ENCODE measurements at places on chromosomes 7 and 10.

GRCh38 chr10:132100556-132101349, 35.0 kb downstream of the JAKMIP3 start:
- DNase-seq, result no peak

- peak; percentile 90 for DNase-seq
These were observed 615 bp downstream of the ARHGAP12 start for GRCh38 chr10:31927884-31928548.

DNA sequence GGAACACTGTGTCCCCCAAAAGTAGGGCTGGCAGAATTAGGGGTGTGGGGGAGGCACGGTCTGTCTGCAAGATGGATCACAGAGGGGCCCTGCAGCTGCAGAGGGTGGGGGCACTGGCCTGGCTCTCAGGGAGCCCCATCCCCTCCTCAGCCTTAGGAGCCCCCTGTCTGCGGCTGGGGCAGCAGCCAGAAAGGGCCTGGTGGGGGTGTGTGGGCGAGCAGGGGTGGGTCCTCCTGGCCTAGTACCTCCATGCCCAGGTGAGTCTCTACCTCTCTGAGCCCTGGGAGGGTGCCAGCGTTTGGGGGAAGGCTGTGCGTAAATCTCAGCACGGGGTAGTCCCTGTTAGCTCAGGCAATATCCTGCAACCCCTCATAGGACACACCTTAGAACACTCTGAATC, 280.5 kb upstream of the PPP2R2D start:
- DNase-seq, result no peak

GRCh38 chr7:152108359-152108758, 82.9 kb downstream of the GALNT11 start:
- peak; percentile 42 for DNase-seq

DNA sequence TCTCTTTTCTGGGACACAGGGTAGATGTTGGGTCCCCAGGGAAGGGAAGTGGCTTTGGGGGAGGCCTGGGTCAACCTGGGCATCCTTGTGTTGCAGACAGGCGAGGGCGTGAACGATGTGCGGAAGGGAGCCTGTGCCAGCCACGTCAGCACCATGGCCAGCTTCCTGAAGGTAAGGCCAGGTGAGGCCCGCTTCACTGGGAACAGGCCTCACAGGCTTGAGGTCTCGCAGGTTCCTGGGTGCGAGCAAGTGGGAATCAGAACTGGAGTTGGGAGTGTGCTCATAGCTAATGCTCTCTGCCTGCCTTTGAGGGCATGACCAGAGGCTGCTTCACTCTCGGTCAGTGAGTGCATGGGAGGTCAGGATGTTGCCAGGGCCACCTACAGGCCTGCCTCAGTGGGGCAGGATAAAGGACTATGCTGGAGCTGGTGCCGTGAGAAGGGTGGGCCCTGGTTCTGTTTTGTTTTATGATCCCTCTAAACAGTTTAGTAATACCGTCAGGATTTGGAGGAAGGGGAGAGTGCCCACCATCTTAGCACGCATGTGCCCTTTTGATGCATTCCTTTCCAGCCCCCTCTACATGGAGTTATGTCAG, 8.4 kb downstream of the DBNL start:
- DNase-seq, result no peak

GRCh38 chr7:116671111-116671510, 885 bp upstream of the MET start:
- DNase-seq, result no peak

- peak; percentile 40 for DNase-seq
These were observed 5.3 kb upstream of the CUZD1 start for GRCh38 chr10:122850705-122851640.

GRCh38 chr7:158001621-158002320, 585.9 kb downstream of the PTPRN2 start:
- DNase-seq, result no peak

DNA sequence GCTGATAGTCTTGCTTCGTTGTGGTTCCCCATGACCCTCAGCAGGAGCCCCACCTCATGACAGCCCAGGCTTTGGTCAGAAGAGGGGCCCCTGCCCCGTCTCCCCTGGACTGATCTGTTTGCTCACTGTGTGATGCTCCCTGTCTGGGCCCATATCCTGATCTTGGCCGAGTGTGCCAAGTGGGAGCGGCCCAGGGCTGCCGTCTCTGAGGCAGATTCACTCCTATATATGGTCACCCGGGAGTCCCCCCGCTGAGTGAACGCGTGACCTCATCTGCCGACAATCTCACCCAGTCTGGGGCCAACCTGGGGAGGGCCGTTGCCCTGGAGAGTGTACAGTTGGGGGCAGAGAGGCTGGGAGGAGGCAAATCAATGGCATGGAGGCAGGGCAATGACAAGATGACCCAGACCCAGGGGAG, 34.5 kb downstream of the PPIF start:
- DNase-seq, result peak; percentile 80

DNA sequence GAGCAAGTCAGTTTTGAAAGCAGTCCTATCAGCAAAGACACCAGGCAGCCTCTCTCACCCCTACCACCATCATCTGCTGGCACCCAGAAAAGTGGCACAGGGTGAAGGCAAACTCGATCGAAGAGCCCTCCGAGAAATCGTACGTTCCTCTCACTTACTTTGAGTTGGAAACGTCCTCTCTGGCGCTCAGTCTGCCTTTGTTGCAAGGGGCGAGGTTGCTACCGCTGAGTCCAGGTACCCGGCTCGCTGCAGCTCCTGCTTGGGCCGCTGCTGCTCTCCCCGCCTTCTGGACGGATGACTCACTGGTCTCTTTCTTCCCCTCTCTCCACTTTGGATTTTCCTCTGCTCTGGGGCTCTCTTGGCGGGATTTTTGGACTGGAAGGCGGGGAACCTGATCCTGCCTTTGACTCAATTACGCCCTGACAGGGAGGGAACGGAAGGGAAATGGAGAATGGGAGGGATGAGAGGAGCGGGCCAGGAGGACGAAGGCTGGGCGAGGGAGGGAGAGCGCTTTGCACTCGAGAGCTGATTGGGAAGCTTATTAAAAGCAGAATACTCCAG, at the start of gene PTN:
Gene PTN, minus strand, starts transcription at position 453 of the 561 bp plus-strand sequence. CDS start 88,760 bp downstream, outside the sequence.
- peak; percentile 90 for DNase-seq

DNA sequence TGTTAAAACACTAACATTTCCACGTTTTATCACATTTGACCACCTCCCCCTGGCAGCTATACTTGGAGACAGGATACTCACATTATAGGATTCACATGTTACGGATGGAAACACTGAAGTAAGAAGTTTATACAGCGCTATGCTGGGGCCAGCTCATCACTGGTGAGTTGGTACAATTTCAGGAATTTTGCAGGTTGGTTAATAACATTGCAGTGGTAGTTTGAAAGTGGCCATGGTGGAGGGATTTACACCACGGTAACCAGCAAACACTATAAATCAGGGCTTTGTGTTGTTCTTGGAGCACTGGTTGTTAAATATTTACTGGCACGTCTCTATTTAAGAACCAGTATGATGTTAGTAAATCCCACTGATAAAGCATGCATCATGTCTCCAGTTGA, 174.0 kb downstream of the GFRA1 start:
- no peak for DNase-seq

DNA sequence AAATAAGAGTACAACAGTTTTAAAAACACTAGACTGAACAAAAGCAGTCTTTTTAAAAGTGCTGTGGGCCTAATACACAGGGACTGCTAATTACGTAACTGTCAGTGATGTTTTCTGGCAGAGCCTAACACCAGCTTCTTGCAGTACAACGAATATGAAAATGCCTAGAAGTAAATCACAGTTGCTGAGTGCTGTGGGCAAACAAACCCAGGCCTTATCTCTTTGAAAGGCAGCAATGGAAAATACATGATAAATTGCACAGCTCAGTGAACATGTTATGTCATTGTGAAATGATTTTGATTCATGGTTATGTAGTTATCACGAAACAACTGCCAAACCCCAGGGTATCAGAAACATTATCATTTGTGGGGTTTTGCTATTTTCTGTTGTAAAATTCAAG, 428.4 kb downstream of the GFRA1 start:
- DNase-seq, result no peak

- no peak for DNase-seq
These were observed 40.0 kb upstream of the EIF4H start for GRCh38 chr7:74134117-74134620.

DNA sequence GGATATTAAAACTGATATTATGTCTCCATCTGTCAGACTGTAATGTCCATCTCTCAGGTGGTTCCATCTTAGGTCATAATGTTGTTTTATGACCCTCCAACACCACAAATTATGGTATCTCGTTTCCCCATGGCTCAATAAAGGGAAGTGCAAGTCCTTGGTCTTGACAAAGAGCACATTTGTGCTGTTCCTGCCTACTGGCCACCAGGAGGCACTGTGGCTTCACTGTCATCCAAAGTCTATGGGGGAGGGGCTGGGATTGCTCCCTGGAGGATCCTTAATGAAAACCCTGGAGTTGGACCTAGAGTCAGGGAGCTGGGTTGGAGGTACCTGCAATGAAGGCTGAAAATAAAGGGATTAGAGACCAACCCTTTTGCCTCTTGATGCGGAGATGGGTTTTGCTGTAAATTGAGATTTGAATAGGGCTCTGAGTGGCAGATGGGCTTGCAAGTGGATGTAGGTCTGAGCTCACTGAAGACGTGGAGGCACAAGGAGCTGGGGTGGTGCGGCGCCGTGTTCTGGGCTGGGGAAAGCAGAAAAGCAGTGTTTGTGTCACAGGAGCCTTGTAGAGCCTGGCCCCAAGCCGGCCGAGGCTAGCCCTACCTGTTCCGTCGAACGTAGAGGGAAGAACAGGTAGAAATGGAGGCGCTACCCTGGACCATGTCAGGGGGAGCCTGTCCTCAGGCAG, 180.5 kb upstream of the PRSS58 start:
- DNase-seq, result peak; percentile 87

GRCh38 chr10:114094795-114095194, 51.1 kb downstream of the ADRB1 start:
- DNase-seq, result no peak

DNA sequence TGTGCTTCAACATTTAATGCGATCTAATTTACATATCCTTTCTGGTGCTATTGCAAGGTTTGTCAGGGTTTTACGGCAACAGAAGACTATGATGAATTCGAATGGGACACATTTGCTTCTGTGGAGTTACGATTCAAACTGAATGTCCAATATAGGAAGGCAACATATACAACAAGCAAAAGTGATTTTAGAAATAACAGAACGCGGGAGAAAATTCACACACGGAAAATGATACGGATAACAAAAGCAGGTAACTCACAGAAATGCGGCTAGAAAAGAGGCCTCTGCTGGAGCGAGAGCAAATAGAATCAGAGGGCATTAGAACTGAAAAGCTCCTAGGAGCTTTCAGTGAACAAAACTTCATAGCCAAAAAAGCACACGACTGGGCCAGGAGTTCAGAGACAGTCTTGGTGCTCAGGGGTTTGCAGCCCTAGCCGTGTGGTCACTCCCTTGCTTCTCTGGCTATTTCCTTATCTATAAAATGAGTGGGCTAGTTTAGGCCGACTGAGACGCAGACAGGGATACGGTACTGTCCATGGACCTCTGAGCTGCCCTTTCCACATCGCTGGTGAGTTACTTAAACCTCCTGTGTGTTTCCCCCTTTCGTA, 557 bp upstream of the TAX1BP1 start:
- no peak for DNase-seq

DNA sequence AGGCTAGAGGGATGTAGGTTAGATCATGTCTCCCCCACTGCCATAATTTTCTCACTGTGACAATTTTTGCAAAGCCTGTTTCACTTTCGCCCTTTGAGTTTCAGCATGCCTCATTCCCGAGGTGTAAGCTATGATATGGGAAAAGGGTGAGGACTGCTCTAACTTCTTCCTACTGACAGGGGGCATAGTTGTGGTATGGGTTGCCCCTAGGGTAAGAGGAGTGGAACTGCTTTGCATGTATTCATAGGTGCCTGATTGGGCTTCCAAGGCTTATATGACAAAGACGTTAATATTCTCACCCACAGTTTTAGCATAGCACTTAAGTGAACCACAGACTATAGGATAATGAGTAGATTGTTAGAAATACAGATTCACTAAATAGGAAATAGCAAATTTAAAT, 148.7 kb downstream of the BBS9 start:
- peak; percentile 16 for DNase-seq

DNA sequence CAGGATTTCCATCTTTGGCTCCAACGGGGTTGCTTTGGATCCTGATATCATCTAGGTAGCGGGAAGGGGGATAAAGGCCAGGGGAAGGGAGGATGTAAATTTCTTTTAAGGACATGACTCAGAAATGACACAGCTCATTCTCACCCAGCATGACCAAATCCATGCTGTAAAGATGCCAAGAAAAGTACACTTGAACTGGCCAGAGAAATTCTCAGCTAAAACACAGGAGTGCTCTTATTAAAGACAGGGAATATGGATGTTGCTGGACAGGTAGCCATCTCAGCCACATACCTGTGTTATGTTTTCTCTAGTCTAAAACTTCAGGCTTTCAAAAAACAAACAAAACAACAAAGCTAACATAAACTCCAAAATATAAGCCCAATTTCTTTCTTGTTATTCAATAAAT, 68.3 kb downstream of the NAMPT start:
- DNase-seq, result peak; percentile 62

- DNase-seq, result peak; percentile 99
These were observed 4.4 kb upstream of the ABHD11 start for GRCh38 chr7:73742753-73743641.

- DNase-seq, result peak; percentile 79
These were observed 16.2 kb upstream of the ZFAND2A start for GRCh38 chr7:1175967-1176851.

GRCh38 chr7:155517969-155518368, 28.4 kb downstream of the CNPY1 start:
- no peak for DNase-seq

DNA sequence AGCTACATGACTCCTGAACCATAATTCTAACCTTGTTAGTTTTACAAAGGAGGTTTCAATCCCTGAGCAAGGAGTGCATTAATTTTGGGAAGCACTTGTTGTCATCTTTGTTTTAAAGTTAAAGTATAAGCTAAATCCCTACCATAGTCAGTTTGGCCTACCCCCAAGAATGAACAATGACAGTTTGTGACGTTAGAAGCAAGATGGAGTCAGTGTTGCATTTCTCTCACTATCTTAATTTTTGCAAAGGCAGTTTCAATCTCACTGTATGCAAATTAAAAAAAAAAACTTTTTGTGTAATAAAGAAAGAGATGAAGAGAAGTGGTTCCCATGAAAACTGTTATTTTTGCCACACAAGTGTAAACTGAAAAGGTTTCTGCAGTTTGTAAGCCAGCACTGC, 50.7 kb upstream of the PIK3AP1 start:
- no peak for DNase-seq

- DNase-seq, result no peak
These were observed 231.8 kb downstream of the BMPER start for GRCh38 chr7:34137176-34137575.

GRCh38 chr7:47470567-47471357, 111.1 kb downstream of the TNS3 start:
- DNase-seq, result peak; percentile 81

All from mesendoderm (in vitro differentiated cells).